Nucleus accumbens (tissue), 56 donors: ENCODE measurements at places on chromosomes 7 and 10.

DNA sequence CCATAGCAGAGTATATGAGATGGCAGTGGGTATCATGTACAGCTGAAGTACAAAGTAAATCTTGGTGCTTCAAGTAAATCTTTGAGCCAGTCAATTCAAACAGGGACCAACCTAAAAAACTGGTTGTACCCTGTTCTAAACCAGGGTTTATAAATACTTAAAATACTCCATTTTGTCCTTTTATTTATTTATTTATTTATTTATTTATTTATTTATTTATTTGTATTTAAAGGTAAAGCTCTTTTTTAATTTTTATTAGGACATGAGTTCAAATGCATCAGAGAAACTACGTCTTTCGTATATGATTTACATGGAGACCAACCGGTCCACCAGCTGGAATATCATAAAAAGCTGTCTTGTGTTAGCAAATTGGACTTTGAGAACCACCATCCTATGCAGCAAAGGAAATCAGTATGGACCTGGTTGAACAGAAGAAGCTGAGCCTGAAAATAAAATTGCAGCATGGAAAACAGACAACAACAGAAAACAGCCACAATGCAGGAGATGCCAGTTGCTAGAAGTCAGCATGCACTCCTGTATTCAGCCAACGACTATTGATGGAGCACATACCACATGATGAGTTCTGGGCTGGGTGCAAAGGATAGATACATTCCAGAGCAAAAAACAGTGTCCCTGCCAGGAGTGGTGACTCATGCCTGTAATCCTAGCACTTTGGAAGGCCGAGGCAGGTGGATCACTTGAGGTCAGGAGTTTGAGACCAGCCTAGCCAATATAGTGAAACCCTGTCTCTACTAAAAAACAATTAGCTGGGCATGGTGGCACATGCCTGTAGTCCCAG is 60.0 kb downstream of the PLXNA4 start:
- DNase-seq, result no peak

DNA sequence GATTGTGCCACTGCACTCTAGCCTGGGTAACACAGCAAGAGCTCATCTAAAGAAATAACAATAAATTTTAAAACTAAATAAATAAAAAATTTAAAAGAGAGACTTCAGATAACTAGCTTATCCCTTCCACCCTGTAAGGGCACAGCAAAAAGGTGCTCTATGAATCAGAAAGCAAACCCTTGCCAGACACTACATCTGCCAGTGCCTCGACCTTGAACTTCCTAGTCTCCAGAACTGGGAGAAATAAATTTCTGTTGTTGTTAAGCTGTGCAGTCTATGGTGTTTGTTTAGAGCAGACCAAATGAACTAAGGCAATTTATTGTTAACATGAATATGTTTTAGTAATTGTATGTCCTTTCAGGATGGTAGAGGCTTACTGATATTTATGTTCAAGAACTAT is 174.9 kb upstream of the TRIM24 start:
- DNase-seq, result no peak

- DNase-seq, result no peak
These were observed 116.9 kb upstream of the SVIL start for GRCh38 chr10:29751684-29752083.

GRCh38 chr7:129702761-129703338 is 91.3 kb downstream of the NRF1 start:
- no peak for DNase-seq

DNA sequence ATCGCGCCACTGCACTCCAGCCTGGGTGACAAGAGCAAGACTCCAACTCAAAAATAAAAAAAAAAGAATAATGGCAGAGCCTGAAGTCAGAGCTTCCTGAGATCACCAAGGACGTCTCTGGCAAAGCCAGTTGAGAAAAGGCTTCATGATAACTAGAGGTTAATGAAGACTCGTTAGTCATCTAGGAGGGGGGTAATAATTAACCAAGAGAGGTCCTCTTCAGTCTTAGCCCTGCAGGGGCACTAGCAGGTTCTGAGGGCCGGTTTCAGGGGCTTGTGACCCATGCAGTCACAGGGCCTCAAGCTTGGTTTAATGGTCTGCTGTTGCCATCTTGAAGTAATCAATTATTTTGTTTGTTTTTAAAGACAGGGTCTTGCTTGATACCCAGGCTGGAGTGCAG is 28.6 kb upstream of the PROSER2 start:
- no peak for DNase-seq

DNA sequence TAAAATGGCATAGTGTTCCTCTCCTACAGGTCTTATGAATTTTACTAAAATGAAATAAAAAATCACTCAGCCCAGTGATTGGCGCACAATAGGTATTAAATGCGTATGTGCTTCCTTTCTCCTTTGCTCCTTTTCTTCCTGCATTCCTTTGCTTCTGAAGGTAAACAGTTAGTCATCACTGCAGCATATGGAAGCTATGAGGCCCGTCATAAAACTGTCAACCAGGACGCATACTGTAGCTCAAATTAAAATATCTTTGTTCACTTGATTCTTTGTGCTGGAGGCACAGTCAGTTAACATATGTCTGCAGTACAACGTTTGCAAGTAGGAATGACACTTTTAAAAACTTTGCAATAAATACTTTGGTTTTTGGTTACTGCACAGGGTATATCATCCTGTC is 374.7 kb downstream of the TCERG1L start:
- no peak for DNase-seq

GRCh38 chr7:42726066-42726785 is 185.6 kb downstream of the C7orf25 start:
- no peak for DNase-seq

DNA sequence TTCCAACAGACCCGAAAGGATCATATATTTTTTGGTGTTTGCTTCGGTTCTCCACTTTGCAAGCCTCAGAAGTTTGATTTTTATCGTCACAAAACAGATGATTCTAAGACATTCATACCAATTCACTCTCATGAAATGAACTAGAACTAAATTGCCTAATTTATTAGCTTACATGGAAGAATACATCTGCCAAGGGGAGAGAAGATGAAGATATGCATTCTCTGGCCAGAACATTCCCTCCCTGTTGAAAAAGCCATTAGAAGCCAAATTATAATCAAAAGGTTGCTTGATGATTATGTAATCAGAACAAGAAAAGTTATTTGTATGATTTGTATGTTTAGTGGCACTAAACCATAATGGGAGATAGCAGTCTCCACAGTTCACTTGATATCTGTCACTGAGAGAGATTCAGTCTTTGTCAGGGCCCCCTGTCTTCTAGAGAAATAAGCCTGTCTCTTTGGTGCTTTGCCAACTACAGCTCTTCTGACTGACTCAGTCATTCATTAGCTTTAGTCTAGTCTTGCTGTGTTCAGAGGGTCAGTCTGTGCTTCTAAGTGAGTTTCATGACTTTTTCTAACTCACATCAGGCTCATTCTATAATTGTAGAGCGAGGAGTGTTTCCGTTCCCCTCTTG is 95.3 kb upstream of the GNAI1 start:
- no peak for DNase-seq

- no peak for DNase-seq
These were observed 3.9 kb upstream of the CD36 start for GRCh38 chr7:80634505-80634904.

- no peak for DNase-seq
These were observed 55.5 kb downstream of the KLF6 start for GRCh38 chr10:3729397-3729976.

DNA sequence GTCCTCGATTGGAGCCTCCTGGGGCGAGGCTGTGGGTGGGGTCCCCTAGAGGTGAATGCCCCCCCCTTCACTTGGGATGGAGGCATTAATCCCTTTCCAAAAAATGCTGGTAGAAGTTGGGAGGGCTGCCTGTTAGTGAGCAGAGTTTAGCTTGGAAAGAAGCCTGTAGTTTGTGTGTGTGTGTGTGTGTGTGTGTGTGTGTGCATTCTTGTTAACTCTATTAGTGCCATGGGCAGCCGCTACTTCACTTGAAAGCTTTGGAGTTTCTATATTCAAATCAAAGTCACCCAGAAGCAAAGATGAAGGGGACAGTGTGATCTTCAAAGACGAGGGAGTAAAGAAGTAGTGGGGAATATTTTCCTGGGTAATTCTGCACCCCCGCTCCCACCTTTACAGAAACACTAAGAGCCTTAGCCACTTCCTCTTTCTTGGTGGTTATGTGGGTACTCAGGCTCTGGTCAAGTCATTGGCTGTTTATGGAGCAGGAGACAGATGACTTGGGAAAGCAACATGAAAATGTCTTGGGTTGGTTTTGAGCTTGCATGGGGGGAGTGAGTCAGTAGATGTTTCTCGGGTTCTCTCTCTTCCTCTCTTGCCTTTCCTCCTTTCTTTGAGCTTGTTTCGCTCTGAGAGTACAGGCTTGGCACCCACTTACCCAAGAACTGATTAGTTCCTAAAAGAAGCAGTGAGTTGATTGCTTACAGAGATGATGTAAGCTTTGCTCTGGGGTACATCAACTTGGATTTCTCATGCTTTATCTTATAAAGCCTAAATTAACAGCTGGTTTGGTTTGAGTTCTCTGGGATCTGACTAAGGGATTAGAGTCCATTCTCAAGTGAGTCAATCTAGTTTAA is 35.9 kb downstream of the TCF7L2 start:
- DNase-seq, result no peak

GRCh38 chr7:88789480-88790064 is 6.0 kb downstream of the TEX47 start:
- no peak for DNase-seq

GRCh38 chr7:149766135-149766675 is 7.2 kb downstream of the ZNF467 start:
- no peak for DNase-seq

DNA sequence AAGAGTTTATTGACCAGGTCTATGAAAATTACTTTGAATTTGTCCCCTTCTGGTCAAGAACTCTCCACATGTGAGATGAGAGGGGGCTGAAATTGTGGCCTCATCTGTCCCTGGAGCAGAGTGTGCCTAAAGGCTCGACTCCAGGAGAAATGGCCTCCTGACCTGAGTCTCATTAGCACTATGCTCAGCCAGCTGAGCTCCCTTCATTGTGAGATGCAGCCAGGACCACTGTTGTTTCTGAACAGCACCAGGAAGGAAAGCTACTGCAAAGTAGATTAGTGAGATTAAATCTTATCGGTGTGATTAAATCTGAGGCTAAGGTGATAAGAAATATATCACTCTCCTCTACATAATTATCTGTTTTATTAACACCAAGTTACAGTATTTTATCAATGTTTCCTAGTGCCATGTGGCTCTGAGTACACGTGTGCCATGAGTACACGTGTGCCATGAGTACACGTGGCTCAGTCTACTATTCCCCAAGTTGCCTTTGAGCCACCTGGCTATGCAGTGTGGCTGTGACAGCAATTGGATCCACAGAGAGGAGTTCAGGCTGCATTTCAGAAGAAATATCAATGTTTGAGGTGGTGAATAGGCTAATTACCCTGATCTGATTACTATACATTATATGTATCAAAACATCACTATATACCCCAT is 126.9 kb downstream of the IPMK start:
- no peak for DNase-seq

GRCh38 chr10:99619851-99620710 is at the start of gene SLC25A28:
SLC25A28 (minus strand) TSS chr10:99620439; CDS start chr10:99620335, 104 bp downstream.
- DNase-seq, result peak; percentile 99
